ENCODE measurements at places on chromosomes 3 and 15.

DNA sequence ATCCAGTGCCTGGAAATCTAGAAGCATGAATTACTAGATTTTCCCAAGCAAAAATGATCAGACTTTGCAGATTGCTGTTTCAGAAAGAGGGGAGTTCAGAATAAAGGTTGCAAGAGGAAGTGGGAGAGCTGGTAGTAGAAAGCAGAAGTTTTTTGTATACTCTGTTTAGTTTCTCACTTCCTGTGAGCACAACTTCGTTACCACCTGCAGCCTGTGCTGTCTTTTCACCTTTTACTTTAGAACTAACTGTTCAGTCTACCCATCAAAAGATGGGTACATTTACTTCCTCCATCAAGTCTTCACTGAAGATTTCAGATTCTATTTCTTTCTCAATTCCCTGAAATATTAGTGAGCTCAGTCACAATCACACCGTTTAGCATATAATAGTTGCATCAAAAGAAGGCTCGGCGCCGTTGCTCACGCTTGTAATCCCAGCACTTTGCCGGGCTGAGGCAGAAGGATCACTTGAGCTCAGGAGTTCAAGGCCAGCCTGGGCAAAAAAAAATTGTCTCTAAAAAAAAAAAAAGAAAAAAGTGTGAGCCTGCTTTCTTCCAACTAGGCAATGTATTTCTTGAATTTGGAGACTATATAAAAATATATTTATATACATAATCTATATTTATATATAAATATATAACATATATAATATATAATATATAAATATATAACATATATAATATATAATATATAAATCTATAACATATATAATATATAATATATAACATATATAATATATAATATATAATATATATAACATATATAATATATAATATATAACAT, 1.8 kb upstream of the CEP97 start:
- DNase-seq: no peak

DNA sequence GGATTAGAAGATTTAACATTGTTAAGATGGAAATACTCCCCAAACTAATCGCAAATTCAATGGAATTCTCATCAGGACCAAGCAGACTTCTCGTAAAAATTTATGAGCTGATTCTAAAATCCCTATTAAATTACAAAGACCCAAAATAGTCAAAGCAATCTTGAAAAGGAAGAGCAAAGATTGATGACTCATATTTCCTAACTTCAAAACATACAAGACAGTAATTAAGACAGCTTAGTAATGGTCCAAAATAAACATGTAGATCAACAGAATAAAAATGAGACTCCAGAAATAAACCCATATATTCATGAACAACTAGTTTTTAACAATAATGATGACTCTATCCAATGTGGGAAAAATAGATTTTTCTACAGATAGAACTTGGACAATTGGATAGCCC, 148.7 kb downstream of the SI start:
- no peak for DNase-seq

DNA sequence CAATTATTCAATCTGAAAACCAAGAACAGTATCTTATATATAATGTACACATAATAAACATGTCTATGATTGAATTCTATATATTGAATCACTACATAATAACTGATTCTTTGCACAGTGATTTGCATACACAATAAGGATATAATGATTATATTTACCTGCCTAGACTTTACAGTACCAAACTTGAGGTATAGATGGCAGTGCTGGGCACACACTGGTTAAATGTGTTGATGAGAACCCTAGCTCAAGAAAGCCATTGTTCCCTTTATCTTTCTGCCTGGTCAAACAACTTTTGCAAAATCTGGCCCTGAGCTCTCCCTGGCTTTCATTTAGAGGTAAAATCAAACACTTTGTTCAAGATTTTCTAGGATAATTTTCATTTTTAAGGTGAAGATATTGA, 697.7 kb downstream of the TUSC7 start:
- no peak for DNase-seq

GRCh38 chr15:90933301-90933700, 952 bp upstream of the HDDC3 start:
- no peak for DNase-seq

DNA sequence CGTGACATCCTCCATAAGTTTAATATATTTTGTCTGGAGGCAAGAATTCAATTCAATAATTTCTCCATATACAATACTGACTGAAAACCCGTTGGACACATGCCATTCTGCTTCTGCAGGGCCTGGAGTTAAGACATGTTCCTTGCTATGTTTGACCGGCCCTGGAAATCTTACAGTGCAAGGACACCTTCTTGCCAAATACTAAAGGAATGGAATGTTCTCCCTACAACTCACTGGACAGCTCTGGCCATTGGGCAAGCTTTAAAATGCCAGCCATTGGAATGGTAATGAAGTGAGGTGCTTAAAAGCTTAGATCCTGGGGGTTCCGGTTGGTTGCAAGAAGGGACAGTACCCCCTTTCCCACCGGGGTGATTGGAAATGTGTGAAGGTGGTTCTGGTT, 329.8 kb upstream of the PROK2 start:
- no peak for DNase-seq

DNA sequence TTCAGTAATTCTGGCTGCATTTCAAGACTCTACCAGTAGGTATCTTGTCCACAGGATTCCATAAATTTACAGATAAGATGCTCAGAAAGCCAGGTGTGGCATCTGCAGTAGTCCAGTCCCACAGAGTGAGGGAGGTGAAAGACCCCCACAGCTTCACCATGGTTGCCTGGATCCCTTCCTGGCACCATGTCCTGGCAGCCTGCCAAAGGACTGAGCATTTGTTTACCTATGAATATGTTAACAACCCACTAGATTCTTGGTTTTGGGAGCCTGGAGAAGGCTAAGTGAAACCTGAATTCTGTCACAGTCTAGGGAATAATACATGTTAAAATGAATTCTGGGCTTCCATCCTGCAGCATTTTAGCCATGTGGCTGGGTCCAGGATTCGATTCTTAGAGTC, 14.9 kb downstream of the CHST2 start:
- DNase-seq: no peak

DNA sequence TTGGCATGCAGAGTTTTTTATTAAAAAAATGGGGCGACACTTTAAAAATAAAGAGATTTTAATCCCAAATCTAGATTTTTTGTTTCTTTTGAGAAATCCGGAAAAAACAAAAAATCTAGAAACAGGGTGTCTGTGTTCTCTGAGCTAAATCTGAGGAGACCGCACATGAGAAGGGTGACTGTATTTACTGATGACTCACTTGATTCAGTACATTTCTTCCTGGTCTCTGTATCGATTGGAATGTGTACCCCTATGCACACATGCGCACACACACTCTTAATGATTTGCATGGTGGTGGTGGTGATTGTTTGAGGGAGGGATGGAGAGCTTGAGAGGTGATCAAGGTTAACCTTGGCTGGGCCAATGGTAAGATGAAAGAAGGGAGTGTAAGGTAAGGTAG, 443.1 kb upstream of the THRB start:
- no peak for DNase-seq

GRCh38 chr15:52118969-52119749, 6.6 kb upstream of the BCL2L10 start:
- DNase-seq: no peak

DNA sequence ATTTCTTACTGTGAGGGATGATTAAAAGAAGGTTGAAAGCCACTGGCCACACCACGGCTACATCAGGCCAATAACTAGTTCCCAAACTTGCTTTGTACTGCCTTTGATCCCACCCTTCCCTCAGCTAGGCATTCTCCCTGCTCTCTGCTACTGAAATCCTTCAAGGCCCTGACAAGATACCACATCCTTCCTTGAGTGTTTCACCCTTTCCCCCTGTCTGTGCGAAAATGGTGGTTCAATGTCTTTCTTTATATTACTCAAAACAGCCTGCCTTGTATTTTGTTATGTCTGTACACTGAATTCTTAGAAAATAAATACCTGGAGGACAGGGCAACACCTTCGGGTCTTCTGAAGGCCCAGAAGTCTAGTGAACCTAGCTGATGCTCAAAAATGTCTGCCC, 932 bp upstream of the VPS8 start:
- no peak for DNase-seq

DNA sequence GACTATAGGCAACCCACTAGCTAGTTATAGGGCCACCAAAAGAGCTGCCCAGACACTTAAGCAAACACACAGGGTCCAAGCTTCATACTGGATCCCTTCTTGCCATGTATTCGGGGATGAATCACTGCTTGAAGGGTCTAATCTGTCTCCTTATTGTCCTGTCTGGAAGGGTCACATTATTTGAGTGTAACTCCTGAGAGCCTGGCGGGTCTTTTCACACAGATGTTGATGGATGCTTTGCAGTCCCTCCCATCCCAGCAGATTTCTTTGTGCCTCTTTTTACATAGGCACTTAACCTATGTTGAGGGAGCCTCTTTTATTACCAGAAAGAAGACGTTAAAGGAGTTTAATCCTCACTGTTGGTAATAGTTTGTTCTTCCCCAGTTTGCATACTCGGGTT, 56.6 kb downstream of the BBX start:
- no peak for DNase-seq

DNA sequence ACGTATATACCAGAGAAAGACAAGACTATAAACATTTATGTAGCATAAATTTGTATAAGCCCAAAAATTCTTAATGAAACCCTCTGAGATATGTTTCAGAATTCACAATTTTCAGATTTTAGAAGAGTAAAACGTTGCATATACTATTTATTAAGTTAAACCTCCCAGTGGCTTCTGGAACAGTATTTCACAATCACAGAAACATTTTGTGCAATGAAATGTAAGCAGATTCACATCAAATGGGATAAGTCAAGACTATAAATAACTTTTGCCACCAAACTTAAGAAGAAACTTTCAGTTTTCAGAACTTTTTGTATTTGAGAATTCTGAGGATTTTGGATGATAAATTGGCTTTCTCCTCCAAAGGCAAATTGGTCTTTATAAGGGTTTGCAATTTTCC, 9.2 kb downstream of the SLTM start:
- DNase-seq: no peak

DNA sequence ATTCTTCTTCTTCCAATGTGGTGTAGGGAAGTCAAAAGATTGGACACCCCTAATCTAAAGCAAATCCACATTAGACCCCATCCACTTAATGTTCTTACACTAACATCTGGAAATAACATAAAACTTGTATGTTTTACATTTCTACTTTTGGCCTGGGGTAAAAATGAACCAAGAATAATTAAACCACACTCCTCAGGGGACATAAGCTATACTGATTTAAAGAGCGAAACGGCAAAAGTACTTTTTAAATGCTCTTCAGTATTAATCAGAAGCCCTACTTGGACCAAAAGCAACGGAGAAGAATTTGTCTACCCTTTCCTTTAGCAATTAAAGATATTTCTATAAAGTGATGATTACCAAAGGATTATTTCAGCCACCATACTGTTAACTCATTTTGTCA, 123.9 kb downstream of the TMCC1 start:
- no peak for DNase-seq

GRCh38 chr3:172129850-172130716, 90.7 kb downstream of the FNDC3B start:
- DNase-seq: no peak

DNA sequence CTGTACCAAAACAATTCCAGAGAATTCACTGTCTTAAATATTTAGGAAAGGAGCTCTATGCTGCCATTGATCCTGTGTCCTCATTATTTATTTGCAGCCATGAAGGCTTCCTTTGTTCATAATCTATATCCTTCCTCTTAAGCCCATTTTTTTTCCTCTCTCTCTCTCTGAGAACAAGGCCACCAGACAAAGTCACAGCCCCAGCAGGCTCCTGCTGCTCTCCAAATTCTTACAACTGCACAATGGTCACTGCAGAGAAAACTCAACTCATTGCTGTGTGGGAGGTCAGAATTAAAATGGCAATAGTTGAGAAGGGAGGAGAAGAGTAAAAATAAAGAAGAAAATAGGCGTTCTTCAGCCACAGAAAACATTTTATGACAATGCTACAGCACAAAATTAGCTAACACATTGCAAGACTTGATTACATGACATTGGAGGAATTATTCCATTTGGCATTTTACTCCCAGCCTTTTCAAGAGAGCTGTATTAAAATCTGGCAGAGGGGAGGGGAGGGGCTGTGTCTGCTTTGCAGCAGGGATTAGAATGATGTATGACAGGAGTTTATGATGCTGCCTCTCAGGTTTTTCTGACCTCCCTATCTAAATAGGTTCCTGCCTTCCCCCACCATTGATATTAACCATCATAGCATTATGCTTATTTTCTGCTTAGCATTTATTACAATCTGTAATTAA, 399.7 kb upstream of the THBS1 start:
- DNase-seq: no peak

- DNase-seq: no peak
These were observed 129.3 kb downstream of the IQCH start for GRCh38 chr15:67383899-67384298.

- DNase-seq: no peak
These were observed 39.4 kb upstream of the CHST2 start for GRCh38 chr3:143080196-143080595.

GRCh38 chr3:138361561-138361971, 13.2 kb downstream of the MRAS start:
- DNase-seq: no peak

GRCh38 chr3:172530566-172530965, 7.3 kb upstream of the TNFSF10 start:
- no peak for DNase-seq

DNA sequence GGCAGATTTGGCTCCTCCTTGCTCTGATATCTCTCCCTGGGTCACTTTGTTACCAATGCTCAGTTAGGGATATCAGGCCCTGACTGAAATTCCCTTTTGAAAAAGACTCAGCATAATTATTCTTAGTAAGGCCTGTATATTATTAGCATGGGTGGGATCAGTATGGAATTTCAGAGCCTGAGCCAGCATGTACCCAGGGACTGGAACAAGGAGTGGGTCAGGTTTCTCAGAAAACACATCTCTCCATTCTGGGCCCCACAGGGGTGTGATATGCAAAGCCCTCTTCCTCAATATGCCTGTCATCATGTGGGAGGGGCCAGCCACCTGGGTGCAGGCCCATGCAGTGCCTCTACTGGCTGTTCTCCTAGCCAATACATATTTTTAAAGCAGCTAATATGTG, 423.2 kb downstream of the EPHB1 start:
- no peak for DNase-seq

- no peak for DNase-seq
These were observed 49.0 kb downstream of the DHX36 start for GRCh38 chr3:154275292-154275691.

GRCh38 chr3:197736010-197736490, 654 bp downstream of the RUBCN start:
- peak; percentile 41 for DNase-seq

DNA sequence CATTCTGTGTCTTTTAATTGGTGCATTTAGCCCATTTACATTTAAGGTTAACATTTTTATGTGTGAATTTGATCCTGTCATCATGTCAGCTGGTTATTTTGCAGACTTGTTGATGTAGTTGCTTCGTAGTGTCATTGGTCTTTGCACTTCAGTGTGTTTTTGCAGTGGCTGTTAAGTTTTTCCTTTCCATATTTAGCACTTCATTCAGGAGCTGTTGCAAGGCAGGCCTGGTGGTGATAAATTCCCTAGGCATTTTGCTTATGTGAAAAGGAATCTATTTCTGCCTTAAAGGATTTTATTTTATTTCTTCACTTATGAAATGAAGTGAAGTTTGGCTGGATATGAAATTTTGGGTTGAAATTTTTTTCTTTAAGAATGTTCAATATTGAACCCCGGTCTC, 70.2 kb upstream of the CD96 start:
- no peak for DNase-seq
